ENCODE measurements at places on chromosomes 7 and 10.
A peak's percentile ranks its signal among the peaks of the same experiment; 100 is the strongest.

GRCh38 chr10:60141896-60142559 lies 235.7 kb upstream of the CCDC6 start:
- no peaks in the 10 kb centered on the region for H3K27me3 ChIP-seq
- no peaks in the 10 kb centered on the region for H3K4me1 ChIP-seq
- DNase-seq, result no peak
- H3K4me3 ChIP-seq, result no peak overlapping the region
- H3K27ac ChIP-seq, result no peak overlapping the region
- H3K36me3 ChIP-seq, result no peaks in the 10 kb centered on the region

DNA sequence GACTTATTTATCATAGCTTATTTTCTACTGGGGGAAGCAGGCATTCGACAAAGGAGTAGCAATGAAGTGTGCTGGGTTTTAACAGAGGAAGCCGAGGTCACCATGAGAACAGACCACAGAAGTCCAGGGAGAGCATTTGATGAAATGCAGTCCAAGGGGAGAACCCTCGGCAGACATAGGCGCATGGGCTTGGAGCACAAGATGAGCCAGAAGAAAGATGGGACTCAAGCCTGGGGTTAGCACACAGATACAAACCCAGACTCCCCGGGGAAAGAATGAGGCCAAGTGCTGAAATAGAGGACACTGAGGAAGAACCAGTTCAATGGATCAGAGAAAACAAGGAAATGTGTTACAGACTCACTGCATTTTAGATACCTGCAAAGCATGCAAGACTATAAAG lies 209.5 kb downstream of the FAM107B start:
- no peak for DNase-seq
- H3K4me1 ChIP-seq, result peaks cover 26% of the 10 kb centered on the region
- peak overlapping the region; percentile 30 for H3K27ac ChIP-seq
- H3K27me3 ChIP-seq, result no peaks in the 10 kb centered on the region
- no peak overlapping the region for H3K4me3 ChIP-seq
- H3K36me3 ChIP-seq, result peaks cover 19% of the 10 kb centered on the region

GRCh38 chr10:24324651-24325050 lies 115.7 kb downstream of the KIAA1217 start:
- H3K36me3 ChIP-seq, result no peaks in the 10 kb centered on the region
- no peaks in the 10 kb centered on the region for H3K4me1 ChIP-seq
- H3K27me3 ChIP-seq, result no peaks in the 10 kb centered on the region
- DNase-seq, result no peak
- H3K4me3 ChIP-seq, result no peak overlapping the region

DNA sequence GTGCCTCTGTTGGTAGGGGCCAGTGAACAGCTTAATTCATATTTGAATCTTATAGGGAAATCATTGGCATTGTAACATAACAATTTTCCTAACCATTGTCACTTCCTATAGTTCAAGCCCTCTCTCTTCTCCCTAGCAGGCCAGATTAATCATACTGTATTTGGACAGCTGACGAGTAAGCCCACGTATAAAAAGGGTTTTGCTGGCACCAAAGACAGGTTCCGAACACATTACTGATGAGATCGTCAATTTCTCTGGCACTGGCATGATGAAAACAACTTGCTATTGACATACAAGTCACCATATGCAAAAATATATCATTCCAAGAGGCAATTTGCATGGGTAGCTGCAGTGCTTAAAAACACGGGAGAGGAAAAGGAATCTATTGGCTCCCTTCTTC lies 891.1 kb upstream of the AUTS2 start:
- H3K4me3 ChIP-seq, result no peak overlapping the region
- H3K36me3 ChIP-seq, result no peaks in the 10 kb centered on the region
- no peaks in the 10 kb centered on the region for H3K27me3 ChIP-seq
- no peaks in the 10 kb centered on the region for H3K4me1 ChIP-seq
- no peak overlapping the region for H3K27ac ChIP-seq
- DNase-seq, result no peak

- H3K4me1 ChIP-seq, result no peaks in the 10 kb centered on the region
- DNase-seq, result no peak
- H3K27ac ChIP-seq, result no peak overlapping the region
- no peaks in the 10 kb centered on the region for H3K27me3 ChIP-seq
- no peak overlapping the region for H3K4me3 ChIP-seq
Observed at GRCh38 chr7:55189146-55189766, 170.4 kb downstream of the EGFR start.

GRCh38 chr7:99740573-99741440 lies 5.8 kb upstream of the CYP3A7 start:
- no peaks in the 10 kb centered on the region for H3K27me3 ChIP-seq
- no peak for DNase-seq
- H3K36me3 ChIP-seq, result no peaks in the 10 kb centered on the region
- H3K27ac ChIP-seq, result no peak overlapping the region
- H3K4me3 ChIP-seq, result no peak overlapping the region
- no peaks in the 10 kb centered on the region for H3K4me1 ChIP-seq

DNA sequence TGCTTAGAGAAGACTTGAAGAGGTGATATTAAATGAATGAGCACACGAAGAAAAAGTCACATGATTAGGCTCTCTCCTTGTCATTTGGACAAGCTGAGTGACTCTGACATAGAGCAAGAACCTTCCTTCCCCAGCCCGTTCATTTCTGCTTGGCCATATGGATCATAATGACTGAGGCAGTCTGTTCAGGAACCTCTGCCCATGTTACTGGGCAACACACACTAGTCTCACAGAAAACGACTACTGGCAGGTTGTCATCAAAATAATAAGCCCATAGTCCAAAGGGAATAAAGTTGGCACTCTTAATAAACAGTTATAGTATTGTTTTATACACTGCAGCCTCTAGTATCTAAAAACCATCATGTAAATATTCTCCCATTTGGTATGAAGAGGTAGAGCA lies 635.0 kb downstream of the REEP3 start:
- no peaks in the 10 kb centered on the region for H3K27me3 ChIP-seq
- H3K36me3 ChIP-seq, result no peaks in the 10 kb centered on the region
- no peak overlapping the region for H3K27ac ChIP-seq
- H3K4me3 ChIP-seq, result no peak overlapping the region
- no peaks in the 10 kb centered on the region for H3K4me1 ChIP-seq

GRCh38 chr7:68994841-68995240 lies 603.4 kb upstream of the AUTS2 start:
- no peaks in the 10 kb centered on the region for H3K27me3 ChIP-seq
- H3K4me1 ChIP-seq, result no peaks in the 10 kb centered on the region
- no peak for DNase-seq

DNA sequence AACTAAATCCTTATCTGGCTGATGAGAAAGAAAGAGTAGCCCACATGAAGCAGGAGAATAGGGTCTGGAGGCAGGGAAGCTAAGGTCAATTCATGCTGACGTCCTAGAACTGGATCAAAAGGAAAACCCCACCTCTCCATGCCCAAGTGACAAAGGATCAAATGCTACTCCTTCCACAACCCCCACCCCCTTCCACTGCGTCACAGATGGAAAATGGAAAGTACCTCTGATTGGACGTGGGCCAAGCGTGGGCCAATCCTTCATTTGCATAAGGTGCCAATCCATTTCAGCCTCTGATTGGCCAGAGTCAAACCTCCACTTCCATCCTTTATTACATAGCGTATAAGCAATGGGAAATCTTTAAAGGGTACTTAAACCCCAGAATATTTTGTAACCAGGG lies 431.3 kb upstream of the ETV1 start:
- H3K27me3 ChIP-seq, result no peaks in the 10 kb centered on the region
- H3K4me1 ChIP-seq, result no peaks in the 10 kb centered on the region
- no peak overlapping the region for H3K27ac ChIP-seq
- no peak for DNase-seq

DNA sequence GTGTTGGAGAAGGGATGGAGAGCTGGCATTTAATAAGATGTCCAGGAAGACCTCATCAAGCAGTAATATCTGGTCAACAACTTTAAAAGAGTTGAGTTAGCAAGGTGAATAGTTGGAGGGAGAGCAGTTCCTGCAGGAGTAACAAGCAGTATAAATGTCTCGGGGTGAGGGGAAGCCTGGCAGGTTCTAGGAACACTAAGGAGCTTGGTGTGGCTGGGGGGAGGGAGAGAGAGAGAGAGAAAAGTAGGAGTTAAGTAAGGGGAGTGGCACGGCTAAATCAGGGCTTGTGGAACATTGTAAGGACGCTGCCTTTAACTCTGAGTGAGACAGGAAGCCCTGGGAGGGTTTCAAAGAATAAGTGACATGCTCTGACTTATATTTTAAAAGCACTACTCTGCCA lies 22.0 kb upstream of the LAMB4 start:
- no peak for DNase-seq
- H3K27me3 ChIP-seq, result no peaks in the 10 kb centered on the region
- no peaks in the 10 kb centered on the region for H3K4me1 ChIP-seq
- H3K4me3 ChIP-seq, result no peak overlapping the region
- no peaks in the 10 kb centered on the region for H3K36me3 ChIP-seq
- H3K27ac ChIP-seq, result no peak overlapping the region

DNA sequence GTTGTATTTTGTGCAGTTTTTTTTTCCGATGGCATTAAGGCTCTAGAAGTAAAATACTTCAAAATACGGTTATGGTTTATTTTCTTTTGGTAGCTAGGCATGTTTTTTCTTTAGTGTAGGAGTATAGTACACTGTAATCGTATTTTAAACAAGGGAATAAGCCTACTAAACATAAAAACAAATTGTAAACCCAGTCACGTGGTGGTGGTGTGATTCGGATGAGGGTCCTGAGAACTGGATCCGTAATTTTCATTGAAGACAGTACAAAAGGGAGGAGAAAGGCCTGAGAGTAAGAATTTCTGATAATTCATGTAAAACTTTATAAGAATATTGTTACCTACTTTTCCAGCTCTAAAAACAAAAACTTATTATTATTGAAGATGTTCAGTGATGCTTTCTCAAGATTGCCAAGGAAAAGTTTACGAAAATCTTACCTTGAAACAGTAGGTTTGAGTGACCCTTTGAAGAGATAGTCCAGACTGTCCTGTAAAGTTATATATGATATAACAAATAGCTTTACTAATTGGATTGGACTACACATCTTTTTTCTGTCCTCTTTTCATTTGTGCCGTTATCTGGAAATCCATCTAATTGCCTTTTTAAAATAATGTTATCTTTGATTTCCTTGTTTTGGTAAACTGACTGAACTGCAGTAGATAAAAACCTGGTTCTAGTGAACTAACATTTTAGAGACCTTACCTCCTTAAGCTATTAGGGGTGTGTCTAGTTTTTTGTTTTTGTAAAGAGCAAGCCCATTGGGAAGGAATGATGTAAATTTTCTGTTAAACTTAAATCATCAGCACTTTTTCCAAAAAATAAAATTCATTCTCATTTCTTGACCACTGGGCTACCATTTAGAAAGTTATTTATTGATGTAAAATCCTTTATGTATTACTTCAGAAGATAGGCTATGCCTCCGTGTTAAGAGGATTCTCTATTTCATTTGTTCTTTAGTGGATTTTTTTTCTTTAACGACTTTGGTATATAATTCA lies 1.0 kb upstream of the PBLD start:
- H3K27ac ChIP-seq, result peak overlapping the region; percentile 99
- no peaks in the 10 kb centered on the region for H3K36me3 ChIP-seq
- DNase-seq, result no peak
- no peaks in the 10 kb centered on the region for H3K27me3 ChIP-seq
- no peaks in the 10 kb centered on the region for H3K4me1 ChIP-seq

DNA sequence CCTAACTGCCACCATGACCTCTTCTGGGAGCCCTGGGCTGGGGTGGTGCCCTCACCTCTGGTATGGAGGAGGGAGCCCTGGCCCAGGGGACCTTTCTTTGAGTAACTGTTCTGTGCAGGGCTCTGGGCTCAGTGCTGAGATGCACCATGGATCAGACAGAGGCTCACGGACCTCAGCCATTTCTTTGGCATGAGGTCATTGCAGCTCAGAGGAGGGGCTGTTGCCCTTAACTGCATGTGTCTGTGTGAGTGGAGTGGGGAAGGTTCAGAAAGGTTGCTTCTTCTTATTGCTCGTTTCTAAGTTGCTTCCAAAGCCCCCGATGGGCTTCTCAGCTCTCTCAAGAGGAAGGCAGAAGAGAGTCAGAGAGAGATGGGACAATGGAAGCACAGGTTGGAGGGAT lies 233.9 kb downstream of the RPS24 start:
- no peak for DNase-seq
- H3K27ac ChIP-seq, result no peak overlapping the region
- no peaks in the 10 kb centered on the region for H3K36me3 ChIP-seq
- peaks cover 1% of the 10 kb centered on the region for H3K27me3 ChIP-seq

DNA sequence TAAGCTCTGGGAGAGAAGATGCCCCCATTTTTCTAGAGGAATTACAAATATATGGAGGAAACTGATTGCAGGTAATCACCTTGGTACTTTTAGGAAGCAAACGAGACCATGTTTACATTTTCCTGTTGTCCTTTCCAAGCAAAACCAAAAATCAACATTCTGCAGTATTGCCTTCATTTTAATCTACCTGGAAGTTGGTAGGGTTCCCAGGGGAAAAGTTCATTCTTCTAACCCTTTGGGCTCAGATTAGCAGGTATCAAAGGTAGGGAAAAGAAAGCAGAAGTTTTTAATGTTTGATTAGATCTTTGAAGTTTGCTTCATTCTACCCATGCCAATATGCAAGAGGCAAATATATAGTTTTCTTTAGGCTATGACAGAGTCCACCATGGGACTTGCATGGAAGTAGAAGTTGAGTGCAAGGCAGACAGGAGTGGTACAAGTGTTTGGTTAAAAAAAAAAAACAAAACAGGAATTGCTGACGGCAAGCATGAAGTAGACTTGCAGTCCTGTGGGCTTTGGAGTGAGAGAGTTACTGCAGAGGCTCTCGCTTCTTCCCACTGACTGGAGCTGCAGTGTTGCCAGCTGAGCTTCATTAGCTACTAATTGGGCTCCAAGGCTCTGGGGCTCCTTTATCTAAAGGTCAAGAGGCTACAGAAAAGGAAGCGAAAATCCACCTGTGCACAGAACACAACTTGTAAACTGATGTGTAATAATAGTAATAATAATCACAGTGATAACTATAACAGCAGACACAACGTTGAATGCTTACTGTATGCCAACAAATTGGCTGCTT lies 28.9 kb upstream of the ASAH2 start:
- H3K36me3 ChIP-seq, result no peaks in the 10 kb centered on the region
- DNase-seq, result no peak
- H3K27ac ChIP-seq, result no peak overlapping the region
- H3K27me3 ChIP-seq, result peaks cover 5% of the 10 kb centered on the region

DNA sequence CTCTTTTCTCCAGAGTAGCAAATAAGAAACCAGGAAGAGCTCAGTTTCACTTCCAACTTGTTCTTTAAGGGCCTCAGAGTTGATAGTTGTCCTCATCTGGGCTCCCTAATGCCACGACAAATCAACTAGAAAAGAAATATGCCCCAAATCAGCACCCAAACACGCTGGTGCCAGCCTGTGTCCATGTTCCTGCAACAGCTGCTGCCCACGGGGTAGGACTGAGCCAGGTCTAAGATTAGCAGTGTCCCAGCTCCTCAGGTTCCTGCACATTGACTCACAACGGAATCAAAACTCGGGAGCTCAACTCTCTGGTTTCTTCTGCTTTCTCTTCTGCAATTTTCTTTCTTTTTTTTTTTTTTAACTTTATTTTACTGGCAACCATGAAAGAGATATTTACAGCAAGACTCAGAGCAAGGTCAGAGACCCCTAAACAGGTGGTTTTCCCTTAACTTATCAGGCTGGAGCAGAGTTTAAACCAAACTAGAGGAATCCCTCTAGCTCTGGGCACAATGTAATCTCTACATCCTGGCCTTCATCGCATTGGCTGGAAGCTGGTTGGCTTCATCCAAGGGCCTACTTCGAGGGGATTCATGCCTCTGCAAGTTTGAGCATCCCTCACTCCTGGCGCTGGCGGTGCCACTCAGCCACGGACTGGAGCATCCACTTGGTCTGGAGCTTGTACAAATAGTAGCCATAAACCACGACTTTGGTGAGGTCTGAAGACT lies 126.1 kb downstream of the PFKFB3 start:
- no peaks in the 10 kb centered on the region for H3K36me3 ChIP-seq
- no peak overlapping the region for H3K4me3 ChIP-seq
- H3K4me1 ChIP-seq, result no peaks in the 10 kb centered on the region
- no peak overlapping the region for H3K27ac ChIP-seq

All from GM12878 (cell line).